ENCODE measurements at places on chromosomes 7 and 10. TPM values are rescaled to one million over a fixed set of nuclear protein-coding genes. Genes with fewer than 3 reads are reported as not detected.

- no peaks in the 10 kb centered on the region for H3K27me3 ChIP-seq
- DNase-seq = no peak
- peaks cover 2% of the 10 kb centered on the region for H3K36me3 ChIP-seq
- H3K27ac ChIP-seq = no peak overlapping the region
Measured at GRCh38 chr7:133836666-133837065, 290.5 kb upstream of the LRGUK start.

- DNase-seq = no peak
- no peaks in the 10 kb centered on the region for H3K36me3 ChIP-seq
- H3K4me3 ChIP-seq = no peak overlapping the region
- no peaks in the 10 kb centered on the region for H3K4me1 ChIP-seq
Measured at GRCh38 chr10:7457478-7458316, 46.9 kb upstream of the SFMBT2 start.

- no peaks in the 10 kb centered on the region for H3K36me3 ChIP-seq
- no peak for DNase-seq
- H3K27me3 ChIP-seq = no peaks in the 10 kb centered on the region
- H3K4me1 ChIP-seq = no peaks in the 10 kb centered on the region
Measured at GRCh38 chr10:47133871-47134570, 166.0 kb upstream of the GDF10 start.

DNA sequence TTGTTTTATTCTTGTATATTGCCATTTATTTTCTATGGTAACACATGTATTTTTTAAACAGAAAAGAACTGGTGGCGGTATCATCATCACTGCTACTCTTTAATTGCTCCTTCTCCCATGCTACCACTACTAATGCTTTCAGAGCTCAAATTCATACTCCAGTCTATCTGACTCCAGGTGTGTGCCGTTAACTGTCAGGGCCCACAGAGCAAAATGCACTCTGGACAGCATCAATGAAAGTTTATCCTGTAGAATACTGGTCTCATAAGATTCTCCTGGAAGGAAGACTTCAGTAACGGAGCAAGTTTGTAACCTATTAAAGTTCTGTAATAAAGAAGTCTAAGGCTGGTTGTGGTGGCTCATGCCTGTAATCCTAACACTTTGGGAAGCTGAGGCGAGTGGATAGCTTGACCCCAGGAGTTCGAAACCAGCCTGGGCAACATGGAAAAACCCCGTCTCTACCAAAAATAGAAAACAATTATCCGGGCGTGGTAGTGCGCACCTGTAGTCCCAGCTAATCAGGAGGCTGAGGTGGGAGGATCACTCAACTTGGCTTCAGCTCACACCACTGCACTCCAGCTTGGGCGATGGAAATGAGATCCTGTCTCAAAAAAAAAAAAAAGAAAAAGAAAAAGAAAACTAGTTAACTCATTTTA lies 18.4 kb downstream of the ZNRF2 start:
- no peaks in the 10 kb centered on the region for H3K27me3 ChIP-seq
- DNase-seq = no peak
- no peak overlapping the region for H3K27ac ChIP-seq
- H3K4me1 ChIP-seq = peaks cover 6% of the 10 kb centered on the region

The SH2B2 gene
- total RNA-seq = 2.5 TPM

The ZWINT gene
- total RNA-seq = 4.5 TPM

The INA gene
- not detected for total RNA-seq

The DMBT1 gene
- 0.18 TPM for total RNA-seq
